ENCODE measurements at places on chromosomes 16 and 17. TPM values are rescaled to one million over a fixed set of nuclear protein-coding genes. Genes with fewer than 3 reads are reported as not detected.

DNA sequence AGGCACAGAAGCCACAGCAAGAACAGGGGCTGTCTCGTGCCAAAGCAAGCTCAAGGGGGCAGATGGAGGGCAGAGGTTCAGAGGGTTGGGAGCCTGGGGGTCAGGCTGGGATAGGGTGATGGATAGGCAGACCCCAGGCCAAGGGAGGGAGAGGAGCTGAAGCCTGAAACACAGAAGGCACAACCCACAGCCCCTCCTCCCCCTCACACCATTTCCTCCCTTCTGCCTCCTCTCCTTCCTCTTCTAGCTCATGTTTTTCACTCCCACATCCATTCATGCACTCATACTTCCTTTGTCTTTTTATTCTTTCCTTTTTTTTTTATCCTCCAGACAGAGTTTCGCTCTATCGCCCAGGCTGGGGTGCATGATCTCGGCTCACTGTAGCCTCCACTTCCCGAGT, 61.1 kb downstream of the SOCS1 start:
- no peak for DNase-seq

DNA sequence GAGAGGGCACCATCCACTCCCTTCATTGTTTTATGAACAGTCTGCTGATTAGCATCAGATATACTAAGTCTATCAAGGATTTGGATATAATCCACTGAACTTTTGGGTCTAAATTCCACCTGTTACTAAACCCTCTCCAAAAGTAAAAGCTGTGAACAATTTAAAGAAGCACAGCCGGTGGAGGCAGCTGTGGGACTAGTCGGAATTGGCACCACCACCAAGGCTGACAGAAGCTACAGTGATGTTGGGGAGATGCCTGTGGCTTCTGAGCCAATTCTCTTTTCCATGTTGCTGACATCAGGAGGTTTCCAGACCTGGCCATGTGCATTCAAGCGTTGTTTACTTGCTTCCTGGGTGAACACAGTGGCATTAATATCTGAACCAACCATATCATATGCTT, 679.0 kb upstream of the CA10 start:
- DNase-seq = no peak

DNA sequence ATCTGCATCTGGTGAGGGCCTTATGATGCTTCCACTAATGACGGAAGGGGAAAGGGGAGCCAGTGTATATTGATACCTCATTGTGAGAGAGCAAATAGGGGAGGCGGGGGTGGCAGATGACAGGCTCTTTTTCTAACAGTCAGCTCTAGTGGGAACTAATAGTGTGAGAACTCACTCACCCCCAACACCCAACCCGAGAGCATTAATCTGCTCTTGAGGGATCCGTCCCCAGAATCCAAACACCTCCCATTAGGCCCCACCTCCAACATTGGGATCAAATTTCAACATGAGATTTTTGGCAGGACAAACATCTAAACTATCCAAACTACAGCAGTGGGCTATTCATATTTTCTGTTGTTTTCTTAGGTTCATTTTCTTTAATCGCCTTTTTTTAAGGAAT, 54.4 kb downstream of the BPTF start:
- DNase-seq = no peak

DNA sequence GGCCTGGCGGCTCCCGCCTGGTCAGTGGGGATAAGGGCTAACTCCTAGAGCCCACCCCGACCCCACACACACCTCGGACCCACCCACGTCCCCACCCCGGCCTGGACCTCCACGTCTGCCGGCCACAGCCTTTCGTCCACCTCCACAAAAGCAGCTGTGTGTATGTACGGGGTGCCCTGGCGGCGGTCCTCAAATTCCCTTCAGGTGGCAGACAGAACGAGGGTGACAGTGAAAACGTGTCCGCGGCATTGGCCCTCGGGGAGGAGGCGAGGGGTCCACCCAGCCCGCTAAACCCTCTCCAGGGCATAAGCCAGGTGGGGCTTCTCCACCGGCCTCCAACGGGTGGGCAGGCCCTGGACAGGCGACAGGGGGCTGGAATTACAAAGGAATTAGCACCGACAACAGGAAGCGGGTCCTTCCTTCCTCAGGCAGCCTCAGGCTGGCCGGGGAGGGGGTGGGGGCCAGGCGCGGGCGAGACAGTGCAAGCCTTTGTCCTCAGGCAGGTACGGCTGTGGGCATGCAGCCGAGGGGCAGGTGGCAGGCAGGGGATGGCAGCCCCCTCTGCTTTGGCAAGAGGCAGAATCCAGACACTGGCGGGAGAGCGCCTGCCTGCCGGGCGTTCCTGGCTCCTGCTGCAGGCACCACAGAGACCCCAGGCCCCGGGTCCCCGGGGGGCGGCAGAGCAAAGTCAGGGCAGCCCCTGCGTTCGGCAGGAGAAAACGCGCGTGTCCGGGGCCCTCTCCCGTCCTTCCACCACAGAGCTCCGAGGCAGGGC, 12.3 kb upstream of the PITPNA start:
- DNase-seq = no peak

DNA sequence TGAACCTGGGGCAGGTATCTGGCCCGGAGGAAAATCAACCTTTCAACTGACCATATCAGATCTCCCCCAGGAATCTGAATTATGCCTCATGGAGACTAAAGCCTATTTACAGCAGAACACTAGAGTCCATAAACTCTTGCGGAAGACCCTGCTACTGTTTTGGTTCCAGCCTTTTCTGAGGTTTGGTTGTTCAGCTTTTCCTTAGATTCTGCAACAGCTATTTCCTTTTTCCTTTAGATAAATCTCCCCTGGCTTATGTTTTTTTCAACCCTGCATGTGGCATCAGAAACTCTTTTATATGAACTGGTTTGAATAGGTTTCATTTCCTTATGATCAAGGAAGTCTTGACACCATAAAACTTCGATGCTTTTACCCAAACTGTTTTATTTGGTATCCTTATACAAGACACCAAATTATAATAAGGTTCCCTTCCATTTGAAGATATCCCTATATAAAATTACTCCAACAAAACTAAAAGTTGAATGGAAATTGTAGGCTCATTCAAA, 13.1 kb downstream of the SPOP start:
- no peak for DNase-seq

DNA sequence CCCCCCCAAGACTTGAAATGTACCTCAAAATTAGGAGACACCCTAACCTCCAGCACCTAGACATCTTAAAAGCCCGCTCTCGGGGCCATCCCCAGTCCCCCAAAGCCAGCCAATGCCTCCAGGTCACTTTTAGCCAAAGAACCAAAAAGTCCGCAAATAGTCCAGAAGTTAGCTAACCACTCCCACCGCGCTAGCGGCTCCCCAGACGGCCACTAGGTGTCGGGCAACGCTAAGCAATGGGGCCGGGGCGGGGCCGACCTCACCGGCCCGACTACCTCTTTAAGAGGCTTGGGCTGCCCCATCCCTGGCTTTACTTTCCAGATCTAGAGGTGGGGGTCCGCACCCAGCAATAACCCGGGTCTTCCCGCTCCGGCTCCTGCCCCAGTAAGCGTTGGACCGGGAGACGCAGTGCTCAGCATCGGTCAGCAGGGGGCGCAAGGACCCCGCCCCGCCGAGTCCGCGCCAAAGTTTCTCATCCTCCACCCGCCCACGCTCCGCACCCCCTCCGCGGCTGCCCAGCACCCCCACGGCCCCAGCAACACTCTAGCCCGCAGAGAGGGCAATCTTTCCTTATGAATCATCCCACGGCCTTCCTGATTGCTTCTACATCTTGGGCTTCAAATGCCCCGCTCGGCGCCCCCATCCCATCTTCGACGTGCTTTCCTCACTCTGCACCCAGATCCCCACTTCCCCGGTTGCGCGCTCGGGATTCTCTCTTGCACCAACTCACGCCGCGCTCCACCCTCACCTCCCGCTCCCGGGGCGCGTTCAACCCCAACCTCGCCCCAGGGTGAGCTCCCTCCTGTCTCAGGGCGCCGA, 765 bp downstream of the COL1A1 start:
- DNase-seq = peak; percentile 97

DNA sequence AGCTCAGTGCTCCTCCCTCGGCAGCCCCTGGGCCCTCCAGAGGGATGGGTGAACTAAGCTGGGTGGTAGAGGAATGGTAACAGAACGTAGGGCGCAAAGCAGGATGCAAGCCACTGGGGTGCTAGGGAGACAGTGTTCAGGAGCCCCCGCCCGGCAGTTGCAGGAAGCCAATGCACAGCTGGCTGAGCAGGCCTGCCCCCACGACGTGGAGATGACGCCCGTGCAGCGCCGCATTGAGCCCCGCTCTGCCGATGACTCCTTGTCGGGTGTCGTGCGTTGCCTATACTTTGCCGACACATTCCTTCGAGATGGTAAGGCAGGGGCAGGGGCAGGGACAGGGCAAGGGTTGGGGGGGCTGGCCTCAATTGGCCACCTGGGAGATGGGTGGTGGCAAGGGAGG, 12.9 kb downstream of the LLGL1 start:
- no peak for DNase-seq

GRCh38 chr17:2397247-2398171, 3.4 kb downstream of the MNT start:
- no peak for DNase-seq

DNA sequence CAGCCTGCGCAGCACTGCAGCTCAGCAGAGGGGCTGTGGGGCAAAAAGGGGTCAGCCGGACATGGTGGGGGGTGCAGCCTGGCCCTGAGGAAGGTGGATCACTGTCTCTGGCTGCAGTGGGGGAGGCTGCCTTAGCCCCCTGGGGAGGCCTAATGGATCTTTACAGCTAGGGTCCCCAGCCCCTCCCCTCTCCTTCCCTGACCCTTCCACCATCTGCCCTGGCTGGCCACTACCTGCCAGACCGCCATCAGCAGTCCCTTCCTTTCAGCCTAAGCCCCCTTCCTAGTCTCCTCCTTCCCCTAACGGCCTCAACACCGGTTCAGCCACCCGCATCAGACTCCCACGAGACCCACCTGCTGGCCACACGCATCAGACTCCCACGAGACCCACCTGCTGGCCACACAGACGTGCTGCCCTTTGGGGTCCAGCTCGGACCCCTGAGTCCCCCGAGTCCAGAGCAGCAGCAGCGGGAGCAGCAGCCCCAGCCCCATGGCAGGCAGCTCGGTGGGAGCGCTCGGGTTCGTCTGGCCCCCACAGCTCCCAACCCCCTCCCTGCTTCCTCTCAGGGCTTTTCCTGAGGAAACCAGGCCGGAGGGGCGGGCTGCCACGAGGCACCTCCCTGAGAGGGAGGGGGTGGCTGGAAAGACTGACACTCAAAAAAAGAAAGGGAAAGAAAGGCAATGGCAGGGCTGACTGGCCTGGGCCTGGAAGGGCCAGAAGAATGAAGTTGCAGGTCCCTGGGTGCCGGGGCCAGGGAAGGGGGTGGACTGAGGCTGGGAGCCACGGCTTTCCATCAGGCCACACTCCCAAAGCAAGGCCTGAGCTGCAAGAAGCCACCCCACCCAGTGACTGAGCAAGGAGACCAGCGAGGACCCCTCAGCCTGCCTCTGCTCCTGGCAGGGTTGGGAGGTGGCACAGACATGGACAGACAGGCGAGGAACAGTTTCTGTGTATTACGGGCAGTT, at the start of gene SCARF1:
Gene SCARF1 (minus strand): TSS at position 526 of the 965 bp plus-strand sequence. CDS start 35 bp downstream, at position 491.
- no peak for DNase-seq

- DNase-seq = peak; percentile 56
Measured at GRCh38 chr17:56499799-56500388, 93.6 kb upstream of the NOG start.

HSPB9 gene
- total RNA-seq = 0.67 TPM

GRAPL gene
- total RNA-seq = 0.57 TPM

CES4A gene
- total RNA-seq = 12.4 TPM

CA5A gene
- not detected for total RNA-seq

C1QTNF1 gene
- total RNA-seq = 16.4 TPM
